ENCODE measurements at places on chromosomes 5 and 9. TPM values are rescaled to one million over a fixed set of nuclear protein-coding genes. Genes with fewer than 3 reads are reported as not detected.

Gene AHRR
- 0.09 TPM for total RNA-seq

Gene NIPAL4
- total RNA-seq = not detected

Gene SPINK5
- 0.95 TPM for total RNA-seq

Gene NNT
- total RNA-seq = 32.5 TPM

Gene WDR70
- total RNA-seq = 20.0 TPM

Gene RNF180
- not detected for total RNA-seq

Gene EFNA5
- 9.8 TPM for total RNA-seq

Gene TMEM174
- not detected for total RNA-seq
